Uterine smooth muscle cell (primary cell): ENCODE measurements at places on chromosomes 2 and 18. TPM values are rescaled to one million over a fixed set of nuclear protein-coding genes. Genes with fewer than 3 reads are reported as not detected.

The RAX gene
- not detected in 2 replicates for total RNA-seq

The ARHGAP28 gene
- 5.2 and 5.9 TPM in 2 replicates for total RNA-seq

The FIGN gene
- total RNA-seq, result 1.4 and 1.7 TPM in 2 replicates

The MTERF4 gene
- total RNA-seq, result 32.0 and 54.6 TPM in 2 replicates

The VWC2L gene
- total RNA-seq, result under 0.01 TPM in 1 of 2 replicates, not detected in the other

The G6PC2 gene
- total RNA-seq, result not detected in 2 replicates

The LAPTM4A gene
- total RNA-seq, result 151 and 159 TPM in 2 replicates

The BMP10 gene
- not detected in 2 replicates for total RNA-seq

The TMEM178A gene
- total RNA-seq, result 0.22 and 1.4 TPM in 2 replicates

The ANKRD30BL gene
- total RNA-seq, result not detected in 2 replicates

The BIN1 gene
- 46.1 and 50.6 TPM in 2 replicates for total RNA-seq

The MEIS1 gene
- total RNA-seq, result 131 and 169 TPM in 2 replicates

The CACNB4 gene
- 0.33 and 0.87 TPM in 2 replicates for total RNA-seq

The DNAH7 gene
- 0.77 and 1.4 TPM in 2 replicates for total RNA-seq

The GKN2 gene
- not detected in 2 replicates for total RNA-seq

The AQP4 gene
- total RNA-seq, result not detected in 2 replicates

The PLGLB1 gene
- total RNA-seq, result 0.22 and 0.50 TPM in 2 replicates

The PIEZO2 gene
- 0.12 and 0.44 TPM in 2 replicates for total RNA-seq

The RNF125 gene
- total RNA-seq, result 0.50 and 0.89 TPM in 2 replicates

The DYNC1I2 gene
- 128 and 165 TPM in 2 replicates for total RNA-seq
